Calu3 (cell line): ENCODE measurements at places on chromosomes 6 and 20.

DNA sequence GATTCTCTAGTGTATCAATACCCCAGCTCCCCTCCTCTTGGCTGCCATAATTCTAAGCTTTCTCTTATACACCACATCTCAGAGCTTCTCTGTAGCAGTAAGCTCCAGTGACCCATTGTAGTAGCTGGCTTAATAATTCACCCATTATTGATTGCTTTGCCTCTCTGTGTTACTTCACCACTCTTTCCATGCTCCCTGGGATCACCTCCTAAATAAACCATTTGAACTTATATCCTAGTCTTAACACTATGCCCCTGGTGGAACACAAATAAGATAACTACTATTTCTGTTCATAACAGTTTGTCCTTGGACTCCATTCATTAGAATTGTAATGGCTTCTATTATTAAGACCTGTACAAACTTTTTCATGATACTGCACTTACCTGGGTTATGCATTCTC lies 758.9 kb downstream of the KIF16B start:
- DNase-seq = no peak

- DNase-seq = no peak
Measured at GRCh38 chr20:7378864-7379605, 561.2 kb downstream of the HAO1 start.

DNA sequence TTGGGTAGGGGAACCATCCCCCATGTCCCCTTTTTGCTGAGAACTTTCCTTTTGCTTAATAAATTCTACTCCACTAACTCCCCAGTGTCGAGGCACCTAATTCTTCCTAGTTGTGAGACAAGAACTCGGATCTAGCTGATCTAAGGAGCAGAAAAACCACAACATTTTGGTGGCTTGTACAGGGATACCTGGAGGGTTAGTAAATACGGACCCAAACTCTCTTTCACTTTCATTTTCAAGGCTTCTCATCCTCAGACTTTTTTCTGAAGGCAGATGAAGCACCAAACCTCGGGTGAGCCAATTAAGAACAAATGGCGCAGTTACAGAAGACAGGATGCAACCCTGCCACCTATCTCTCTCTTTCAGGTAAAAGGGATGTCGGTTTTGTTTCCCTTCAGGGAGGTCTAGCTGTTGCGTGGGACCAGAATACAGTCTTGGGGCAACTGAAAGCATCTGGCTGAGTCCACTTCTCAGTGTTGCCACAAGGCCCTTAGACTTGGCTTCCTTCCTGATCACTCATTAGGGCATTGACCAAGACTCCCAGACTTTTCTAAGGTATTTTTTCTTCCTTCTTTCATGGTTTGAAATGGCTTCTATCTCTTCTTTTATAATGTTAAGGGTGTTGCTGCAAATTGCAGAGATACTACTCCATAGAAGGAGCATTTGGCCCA lies 11.1 kb upstream of the HTR1B start:
- DNase-seq = no peak

DNA sequence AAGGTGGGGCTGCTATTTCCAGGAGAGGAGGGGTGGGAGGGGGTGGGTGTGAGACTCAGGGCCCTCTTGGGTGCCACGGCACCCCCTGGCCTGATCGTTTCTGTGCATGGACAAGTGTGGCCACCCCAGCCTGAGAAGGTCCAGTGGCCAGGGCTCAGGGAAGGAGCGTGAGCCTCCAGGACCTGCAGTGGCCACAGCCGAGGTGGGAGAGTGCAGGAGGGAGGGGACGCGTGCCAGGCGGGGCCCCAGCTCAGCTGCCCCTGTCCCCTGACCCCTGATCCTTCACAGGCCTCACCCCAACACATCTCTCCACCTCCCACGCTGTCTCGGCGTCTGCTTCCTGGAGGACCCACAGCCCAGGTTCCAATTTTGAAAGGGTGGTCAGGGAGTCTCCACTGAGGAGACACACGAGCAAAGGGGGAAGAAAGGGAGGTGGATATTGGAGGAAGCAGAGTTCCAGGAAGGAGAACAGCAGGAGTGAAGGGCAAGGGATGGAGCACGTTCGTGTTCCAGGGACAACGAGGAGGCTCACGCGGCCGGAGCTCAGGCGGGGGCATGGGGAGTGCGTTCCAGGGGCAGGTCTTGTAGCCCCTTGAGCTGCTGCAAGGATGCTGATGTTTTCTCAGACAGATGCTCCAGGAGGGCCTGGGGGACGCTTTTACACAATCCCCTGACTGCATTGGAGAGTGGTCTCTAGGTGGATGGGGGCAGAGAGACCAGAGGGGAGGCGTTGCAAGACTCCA lies 4.2 kb upstream of the HRH3 start:
- no peak for DNase-seq

DNA sequence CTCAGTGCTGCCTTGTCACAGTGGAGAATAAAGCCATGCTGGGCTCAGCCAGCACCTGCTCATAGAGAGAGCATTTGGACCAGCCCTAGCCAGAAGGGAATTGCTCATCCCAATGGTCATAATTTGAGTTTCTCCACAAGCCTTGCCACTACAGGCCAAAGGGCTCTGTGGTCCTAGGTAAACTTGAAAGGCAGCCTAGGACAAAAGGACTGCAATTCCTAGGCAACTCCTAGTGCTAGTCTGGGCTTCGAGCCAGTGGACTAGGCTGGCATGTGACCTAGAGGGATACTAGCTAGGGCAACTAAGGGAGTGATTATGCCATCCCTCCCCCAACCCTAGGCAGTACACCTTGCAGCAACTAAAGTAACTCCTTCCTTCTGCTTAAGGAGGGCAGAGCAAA lies 516.2 kb downstream of the BCKDHB start:
- DNase-seq = peak; percentile 66

DNA sequence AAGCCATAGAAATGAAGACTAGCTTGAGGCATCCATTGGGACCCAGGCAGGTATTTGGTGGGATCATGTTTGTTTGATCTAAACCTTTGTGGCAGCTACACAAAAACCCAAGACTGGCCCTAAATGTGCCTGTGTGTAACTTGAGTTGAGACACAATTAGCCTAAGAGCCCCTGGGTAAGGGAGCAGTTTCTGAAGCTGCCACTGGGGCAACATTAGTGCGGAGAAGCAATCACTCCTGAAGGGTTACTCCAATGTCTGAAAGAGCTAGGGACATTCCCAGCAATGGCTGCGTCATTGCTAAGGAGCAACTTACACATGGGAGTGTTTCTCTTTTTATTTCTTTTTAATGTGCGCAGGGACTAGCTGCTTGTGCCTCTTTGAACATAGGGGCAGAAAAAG lies 67.9 kb upstream of the EEF1E1 start:
- no peak for DNase-seq

GRCh38 chr20:16801919-16802651 lies 53.9 kb downstream of the OTOR start:
- peak; percentile 50 for DNase-seq

DNA sequence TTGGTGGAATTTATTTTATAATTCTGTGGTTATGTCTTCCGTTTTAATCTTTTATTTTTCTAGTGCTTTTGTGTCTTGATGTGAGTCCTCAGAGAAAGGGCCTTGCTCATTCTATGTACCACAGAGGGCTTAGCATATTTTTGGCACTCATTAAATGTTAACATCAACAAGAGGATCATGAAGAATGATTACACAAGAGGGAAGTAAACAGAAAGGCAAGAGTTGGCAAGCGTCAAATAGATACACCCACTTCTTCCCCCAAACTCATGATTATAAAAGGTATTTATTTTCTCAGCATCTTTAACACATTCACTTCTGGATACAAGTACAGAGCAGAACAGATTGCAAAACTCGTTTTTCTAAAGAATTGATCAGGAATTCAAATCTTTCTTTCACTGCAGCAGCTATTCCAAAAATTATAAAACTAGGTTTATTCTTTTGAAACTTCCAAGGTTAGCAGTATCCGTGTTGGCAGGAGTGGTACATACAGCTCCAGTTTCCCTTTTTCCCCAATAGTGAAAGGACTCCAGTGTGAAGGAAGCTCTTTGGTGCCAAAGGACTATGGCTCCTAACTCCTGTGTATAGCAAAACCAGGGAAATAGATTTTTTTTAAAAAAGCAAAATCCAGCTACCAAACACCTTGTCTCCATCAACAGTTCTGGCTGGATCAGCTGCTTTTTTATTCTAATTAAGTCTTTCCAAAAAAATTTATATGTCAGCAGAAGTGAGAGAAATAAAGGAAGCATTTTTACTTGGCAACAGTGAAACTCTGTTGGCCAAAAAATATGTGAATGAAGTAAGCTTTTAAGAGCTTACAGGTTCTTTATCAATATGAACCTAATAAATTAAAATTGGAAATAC lies 221.9 kb downstream of the ADGRG6 start:
- DNase-seq = no peak

DNA sequence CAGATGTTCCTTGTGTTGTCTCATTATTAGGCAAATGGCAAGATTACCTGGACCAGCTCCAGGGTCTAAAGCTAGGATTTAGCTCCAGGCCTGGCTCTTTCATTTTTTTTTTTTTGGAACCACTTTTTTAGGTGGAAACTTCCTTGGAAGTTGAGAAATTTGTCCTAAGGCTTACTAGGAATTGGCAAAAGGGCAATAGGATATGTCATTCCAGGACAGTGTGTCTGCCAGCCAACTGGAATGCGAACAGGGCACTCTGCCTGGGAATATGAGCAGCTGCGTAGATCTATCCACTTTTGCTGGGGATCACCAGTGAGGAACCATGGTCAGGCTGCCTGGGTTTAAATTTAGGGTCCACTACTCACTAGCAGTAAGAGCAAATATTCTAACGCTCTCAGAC lies 304.0 kb downstream of the TSHZ2 start:
- no peak for DNase-seq

DNA sequence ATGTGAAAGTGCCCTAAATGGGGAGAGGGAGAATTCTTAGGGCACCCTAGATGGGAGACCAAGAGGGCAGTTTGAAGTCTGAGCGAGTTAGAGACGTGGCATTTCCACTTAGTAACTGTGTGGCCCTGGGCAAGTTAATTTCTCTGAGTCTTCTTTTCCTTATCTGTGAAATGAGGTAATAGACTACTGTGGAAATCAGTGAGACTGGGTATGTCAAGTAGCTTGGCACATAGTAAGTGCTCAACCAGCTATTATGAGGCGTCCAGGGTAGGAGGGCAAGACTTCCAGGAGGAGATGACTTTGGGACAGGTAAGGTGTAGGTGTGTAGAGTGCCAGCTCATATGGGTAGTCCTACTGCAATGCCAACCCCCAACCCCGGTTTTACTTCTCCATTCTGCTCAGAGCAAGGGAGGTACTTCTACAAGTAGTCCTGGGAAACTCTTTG lies 770 bp downstream of the KIF3B start:
- DNase-seq = no peak

DNA sequence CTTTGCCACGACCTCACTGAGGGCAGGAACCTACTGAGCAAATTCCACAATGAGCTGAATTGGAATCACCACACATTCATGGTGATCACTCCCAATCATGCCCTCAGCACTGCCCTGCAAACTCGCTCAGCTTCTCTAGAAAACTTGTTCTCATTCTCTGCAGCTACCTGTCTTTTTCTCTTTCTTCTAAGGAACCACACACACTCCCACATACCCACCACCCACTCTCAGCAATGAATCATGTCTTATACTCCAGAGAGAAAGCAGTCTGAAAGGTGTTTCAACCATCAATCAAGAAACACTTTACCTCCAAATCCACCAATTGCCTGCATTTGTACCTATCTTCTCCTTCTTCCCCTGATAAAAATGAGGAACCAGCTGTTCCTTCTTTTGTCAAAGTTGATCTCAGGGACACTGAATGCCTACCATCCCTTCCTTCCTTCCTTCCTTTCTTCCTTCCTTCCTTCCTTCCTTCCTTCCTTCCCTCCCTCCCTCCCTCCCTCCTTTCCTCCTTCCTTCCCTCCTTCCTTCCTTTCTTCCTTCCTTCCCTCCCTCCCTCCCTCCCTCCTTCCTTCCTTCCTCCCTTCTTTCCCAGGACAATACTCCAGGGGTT lies 84.6 kb upstream of the SGK1 start:
- no peak for DNase-seq

DNA sequence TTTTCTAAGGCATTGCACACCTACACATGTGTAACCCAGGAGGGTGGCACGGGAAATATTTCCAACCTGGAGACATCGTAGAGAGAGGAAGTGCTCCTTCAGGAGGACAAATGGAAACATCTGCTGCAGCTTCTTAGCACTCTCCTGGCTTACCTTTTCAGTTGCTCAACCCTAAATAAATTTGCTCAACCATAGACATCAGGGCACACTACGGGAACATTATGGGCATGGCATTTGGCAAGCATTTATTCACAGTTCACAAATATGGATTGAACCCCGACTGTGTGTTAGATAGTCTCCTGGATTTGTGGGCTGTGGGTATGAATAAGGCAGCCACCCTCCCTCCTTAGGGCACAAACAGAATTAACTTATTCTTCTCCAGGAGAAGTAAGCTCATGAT lies 118.7 kb downstream of the SOX4 start:
- DNase-seq = no peak

- no peak for DNase-seq
Measured at GRCh38 chr20:4949833-4950178, 51.5 kb downstream of the SLC23A2 start.

GRCh38 chr20:8344106-8344505 lies 212.0 kb downstream of the PLCB1 start:
- DNase-seq = no peak

GRCh38 chr20:16346956-16347355 lies 226.3 kb downstream of the KIF16B start:
- no peak for DNase-seq

- no peak for DNase-seq
Measured at GRCh38 chr6:50744976-50745375, 31.6 kb downstream of the TFAP2D start.

DNA sequence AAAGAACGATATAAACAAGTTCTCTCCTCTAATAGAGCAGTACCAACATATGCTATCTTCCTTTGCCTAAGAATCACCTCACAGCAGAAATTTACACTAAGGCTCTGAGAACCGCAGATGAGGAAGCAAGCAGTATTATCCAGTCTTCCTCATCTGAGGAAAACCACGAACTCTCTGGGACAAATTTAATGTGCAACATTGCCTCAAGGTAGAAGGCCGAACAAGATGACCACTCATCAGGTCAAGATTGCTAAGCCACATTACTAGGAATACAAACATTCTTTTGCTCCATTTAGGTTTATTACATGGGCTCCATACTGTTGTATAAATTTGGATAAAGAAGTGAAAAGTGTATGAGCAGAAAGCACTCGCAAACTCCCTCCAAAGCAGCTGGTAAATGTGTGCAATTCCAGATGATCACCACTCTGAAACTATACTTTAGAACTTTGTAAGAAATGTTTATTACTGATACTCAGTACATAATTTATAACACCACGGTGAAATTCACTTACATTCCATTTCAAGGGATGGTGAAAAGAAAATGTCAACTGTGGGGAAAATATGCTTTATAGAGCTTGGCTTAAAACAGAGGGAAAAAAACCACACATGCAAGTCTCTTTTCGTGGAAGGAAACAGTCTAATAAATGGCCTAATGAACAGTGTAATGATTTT lies 398.4 kb downstream of the BTBD9 start:
- no peak for DNase-seq

DNA sequence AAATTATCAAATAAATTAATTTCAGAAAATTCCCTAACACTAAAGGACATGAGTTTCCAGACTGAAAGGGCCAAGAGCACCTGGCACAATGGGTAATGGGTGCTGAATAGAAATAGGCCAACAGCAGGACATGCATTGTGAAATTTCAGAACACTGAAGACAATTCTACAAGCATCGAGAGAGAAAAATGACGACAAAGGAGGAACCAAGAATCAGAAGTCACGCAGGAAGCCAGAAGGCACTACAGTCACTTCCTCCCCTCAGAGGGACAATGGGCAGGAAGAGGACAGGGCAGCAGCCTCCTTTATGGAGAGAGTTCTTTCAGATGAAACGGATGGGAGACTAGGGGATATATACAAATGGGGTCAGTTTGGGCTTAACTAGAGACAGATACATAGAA lies 29.6 kb downstream of the PCNA start:
- DNase-seq = no peak
